ENCODE measurements at places on chromosomes 2 and 18.

DNA sequence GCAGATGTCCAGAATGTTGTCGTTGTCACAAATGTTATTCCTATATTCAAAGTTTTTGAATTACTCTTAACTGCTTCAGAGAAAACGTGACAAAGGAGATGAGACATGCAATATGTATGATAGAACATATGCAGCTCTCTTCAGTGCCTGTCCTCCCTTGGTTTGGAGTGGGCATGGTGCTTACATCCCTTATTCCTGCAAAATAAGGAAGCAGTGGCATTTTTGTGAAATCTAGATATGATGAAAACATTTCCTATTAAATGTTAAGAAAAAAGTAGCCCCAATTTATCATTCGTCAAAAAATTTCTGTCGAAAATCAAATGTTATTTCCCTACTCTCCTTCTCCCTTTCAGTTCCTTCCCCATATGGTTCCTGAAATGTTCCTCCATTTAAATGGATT is 457.5 kb upstream of the FANCL start:
- no peak for DNase-seq

- no peak for DNase-seq
These were observed 73.1 kb upstream of the RMDN2 start for GRCh38 chr2:37851828-37852584.

DNA sequence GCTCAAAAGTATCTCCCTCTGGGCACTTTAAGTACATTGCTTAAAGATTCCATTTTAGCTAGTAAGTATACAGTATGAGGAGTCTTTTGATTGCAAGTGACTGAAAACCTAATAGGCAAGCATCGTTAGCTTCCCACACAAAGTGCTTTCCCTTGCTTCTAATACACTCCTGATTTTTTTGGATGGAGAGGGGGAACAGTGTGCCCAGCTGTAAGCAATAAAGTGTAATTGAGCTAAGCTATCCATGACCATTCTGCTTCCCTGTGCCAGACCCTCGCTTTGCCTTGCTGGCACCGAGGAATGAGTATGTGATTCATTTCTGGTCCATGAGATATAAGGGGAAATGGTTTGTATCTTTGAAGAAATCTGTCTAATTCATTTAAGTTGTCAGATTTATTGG is 3.8 kb upstream of the ZNF24 start:
- no peak for DNase-seq

DNA sequence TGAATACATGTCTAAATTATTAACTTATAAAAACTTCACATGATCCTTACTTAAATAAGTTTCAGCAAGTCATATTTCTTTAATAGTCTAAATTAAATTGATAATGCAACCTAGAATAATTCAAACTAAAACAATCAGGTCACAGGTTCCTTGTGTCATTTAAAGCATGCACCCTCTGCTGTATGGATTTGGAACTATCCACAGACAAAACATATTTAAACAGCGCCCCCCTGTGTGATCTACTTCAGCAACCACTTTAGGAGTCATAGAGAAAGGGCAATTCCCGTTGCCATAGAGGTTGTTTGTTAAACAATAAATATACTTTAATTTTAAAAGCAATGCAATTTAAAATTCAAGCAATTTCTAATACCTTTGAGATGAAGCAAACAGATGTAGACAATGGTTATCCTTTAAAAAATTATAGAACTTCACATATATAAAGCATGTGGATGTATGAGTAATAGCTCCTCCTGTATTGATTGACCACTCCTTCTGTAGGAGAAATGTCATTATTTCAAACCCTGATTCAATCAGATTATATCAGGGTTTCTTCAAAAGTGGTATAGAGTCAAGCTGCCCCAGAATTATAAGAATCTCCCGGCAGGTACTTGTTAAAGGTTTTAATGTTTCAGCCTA is 21.2 kb downstream of the GRB14 start:
- DNase-seq, result peak; percentile 52

- DNase-seq, result peak; percentile 43
These were observed 2.9 kb upstream of the CASP8 start for GRCh38 chr2:201257381-201257955.

GRCh38 chr18:9263264-9263663 is 71.3 kb upstream of the TWSG1 start:
- DNase-seq, result no peak

DNA sequence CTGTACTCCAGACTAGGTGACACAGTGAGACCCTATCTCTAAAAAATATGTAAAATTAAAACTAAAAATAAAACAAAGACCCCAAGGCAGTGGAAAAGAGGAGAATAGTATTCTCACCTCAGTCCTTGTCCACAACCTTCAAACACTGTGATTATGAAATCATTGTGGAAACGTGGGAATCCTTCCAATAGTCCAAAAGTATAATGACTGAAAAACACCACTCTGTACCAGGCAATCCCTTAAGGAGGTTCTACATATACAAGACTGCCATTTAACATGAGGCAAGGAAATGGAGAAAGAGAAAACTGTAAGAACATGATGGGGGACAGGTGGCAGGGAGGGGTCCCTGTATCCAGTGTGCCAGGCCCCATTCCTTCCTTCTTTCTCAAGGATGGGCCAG is 66.1 kb downstream of the ACVR1 start:
- DNase-seq, result no peak

DNA sequence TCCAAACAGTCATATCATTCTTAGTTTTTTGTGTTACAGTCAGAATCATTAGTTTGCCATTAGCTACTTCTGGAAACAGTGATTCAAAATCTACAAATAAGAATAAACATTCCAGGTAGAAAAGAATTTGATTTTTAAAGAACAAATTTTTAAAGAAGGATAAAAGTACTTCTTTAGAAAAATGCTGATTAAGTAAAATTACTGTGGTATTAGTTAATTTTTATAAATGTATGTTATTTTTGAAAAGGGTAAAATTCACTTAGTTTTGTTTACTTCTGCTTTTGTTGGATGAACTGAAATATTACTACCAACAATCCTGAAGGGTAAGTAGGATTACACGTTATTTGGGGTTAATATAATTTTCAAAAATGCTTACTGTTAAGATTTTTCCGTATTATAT is 11.8 kb downstream of the MMADHC start:
- DNase-seq, result no peak

GRCh38 chr2:232207174-232207573 is 171.4 kb upstream of the ALPP start:
- DNase-seq, result no peak

DNA sequence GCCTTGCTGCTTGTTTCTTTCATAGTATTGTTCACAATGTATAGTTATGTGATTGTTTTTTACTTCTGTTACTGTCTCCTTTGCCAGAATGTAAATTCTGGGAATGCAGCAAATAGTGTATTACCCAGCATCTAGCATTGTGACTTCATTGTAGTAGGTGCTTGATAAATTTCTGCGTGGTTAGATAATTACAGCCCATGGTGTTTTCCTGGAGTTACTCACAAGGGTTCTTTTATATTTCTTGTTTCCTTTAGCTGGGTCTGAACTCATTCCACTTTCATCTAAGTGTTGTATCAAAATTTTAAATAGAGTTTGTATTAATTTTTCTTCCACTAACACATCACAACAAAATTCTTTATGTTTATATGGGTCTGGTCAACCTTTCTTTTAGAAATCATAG is 132.6 kb downstream of the MAP4K4 start:
- DNase-seq, result no peak

All from H1 (cell line).